Hindlimb muscle (tissue), 1 donor: ENCODE measurements at places on chromosomes 7 and 10.

- DNase-seq, result no peak
Measured at GRCh38 chr10:45053569-45054100, 52.9 kb downstream of the ZNF22 start.

DNA sequence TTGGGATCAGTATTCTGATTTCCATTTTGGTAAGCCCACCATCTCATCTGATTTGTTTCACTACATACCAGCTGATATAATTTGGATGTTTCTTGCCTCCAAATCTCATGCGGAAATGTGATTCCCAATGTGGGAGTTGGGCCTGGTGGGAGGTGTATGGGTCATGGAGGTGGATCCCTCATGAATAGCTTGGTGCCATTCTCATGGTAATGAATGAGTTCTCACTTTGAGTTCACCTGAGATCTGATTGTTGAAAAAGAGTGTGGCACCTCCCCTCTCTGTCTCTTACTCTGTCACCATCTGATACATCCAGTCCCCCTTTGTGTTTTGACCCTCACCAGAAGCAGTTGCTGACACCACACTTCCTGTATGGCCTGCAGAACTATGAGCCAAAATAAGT, 347.3 kb downstream of the ARL4A start:
- DNase-seq, result no peak

GRCh38 chr7:16644636-16645592, 640 bp downstream of the ANKMY2 start:
- peak; percentile 47 for DNase-seq

GRCh38 chr7:117858712-117859111, 14.5 kb downstream of the CTTNBP2 start:
- DNase-seq, result no peak

- DNase-seq, result no peak
Measured at GRCh38 chr10:14889318-14889717, 10.7 kb downstream of the SUV39H2 start.

DNA sequence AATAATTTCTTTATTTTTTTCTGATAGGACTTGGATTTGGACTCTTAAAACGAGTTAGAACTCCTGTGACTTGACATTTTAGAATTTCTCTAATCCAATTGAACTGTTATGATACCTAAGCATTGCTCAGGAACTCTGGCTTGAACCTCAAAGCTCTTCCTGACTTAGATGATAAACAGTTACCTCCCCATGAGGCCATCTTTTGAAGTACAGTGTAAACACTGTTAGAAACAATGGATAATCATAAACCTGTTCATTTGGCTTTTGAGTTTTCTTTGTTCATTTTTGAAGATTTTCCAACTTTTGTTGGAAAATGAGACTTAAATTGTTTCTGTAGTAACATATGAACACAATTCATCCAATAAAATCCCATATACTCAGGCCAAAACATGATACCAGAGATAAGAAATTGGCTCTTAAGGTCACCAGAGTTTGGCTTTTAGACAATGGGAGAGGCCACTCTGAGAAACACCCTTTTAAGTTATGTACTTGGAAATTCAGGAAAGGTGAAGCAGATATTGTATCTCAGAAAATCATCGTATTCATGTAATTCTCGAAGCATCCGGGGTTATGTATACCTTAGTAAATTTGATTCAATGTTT, 59.6 kb downstream of the RUNDC3B start:
- DNase-seq, result no peak

DNA sequence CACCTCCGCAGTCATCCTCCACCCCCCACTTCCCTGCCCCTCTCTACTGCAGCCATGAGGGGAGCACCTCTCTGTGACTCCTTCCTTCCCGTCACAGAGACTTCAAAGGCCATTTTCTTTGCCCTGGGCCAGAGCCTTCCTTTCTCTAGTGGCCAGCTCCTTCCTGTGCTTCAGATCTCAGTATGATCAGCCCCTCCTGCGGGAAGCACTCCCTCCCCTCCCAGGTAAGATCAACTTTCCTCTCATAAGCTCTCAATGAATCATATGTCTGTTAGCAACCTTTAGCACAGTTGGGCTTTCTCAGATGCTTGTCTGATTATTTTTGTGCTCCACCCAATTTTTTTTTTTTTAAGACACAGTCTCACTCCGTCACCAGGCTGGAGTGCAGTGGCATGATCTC, 241.0 kb upstream of the PRSS1 start:
- DNase-seq, result no peak

GRCh38 chr7:139103057-139103815, 6.3 kb downstream of the ZC3HAV1 start:
- DNase-seq, result no peak

DNA sequence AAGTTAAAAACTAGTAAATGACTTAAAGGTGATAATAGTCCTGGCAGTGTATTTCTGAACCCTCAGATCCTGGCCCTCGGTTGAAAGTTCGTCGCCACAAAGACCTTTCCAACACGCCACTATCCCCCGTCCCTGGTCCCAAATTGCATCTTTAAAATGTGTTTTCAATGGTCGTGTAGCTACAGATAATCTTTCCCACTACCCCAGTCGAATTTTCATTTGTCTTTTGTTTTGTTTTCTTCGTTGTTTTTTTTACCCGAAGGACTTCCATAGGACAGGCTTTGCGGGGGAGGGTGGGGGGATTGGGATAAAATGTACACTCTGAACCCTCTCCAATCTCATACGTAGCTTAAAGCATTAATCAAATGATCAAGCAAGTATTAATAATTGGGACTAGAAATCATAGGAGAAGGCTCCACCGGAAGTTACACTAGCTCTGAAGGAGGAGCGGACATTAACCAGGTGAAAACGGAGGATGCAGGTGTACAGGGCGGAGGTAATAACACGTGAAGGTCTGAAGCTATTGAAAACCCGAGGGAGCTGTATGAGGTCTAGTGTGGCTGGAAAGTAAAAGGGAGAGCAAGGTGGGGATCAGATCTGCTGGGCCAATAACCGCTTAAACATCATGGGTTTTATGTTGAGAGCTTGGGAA, 32.8 kb upstream of the PHF14 start:
- DNase-seq, result no peak

DNA sequence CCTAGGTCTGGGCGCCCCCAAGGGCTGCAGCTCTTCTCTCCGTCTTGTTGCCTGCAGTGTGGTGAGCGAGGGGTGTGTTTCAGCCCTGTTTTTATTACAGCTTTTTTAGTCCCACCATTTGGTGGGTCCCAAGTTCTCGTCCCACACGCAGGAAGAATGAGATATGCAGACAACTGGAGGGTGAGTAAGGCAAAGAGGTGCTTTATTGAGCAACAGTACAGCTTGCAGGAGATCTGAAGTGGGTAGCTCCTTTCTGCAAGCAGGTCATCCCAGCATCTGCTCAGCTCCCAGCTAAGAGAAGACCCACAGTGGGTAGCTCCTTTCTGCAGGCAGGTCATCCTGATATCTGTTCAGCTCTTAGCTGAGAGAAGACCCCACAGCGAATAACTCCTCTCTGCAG, 28.2 kb downstream of the C10orf67 start:
- DNase-seq, result no peak

DNA sequence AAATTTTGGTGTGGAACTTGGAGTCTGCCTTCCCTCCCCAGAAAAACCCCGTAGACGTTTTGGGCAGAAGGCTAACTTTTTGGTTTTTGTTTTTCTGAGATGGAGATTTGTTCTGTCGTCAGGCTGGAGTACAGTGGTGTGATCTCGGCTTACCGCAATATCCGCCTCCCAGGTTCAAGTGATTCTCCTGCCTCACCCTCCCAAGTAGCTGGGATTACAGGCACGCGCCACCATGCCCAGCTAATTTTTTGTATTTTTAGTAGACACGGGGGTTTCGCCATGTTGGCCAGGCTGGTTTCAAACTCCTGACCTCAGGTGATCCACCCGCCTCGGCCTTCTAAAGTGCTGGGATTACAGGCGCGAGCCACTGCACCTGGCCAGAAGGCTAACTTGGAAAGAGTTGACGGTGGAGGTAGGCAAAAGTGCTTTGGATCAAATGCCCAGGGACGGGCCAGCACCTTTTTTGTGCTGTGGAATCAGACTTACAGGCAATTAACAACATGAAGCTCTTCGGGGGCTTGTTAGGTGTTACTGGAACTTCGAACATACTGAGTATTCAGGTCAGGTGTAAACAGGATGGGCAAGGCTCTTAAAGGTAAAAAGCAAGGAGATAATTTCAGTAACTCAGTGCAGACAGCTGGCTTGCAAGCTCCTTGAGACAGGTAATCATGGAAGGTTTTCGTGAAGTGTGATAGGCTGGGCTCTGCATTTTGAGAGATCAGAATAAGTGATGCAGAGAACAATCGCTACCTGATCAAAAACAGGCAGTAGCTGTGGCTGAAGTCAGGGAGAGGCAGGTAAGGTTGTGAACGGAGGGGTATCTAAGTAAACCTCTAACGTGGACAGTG, 1.8 kb downstream of the PPP1R35 start:
- no peak for DNase-seq

DNA sequence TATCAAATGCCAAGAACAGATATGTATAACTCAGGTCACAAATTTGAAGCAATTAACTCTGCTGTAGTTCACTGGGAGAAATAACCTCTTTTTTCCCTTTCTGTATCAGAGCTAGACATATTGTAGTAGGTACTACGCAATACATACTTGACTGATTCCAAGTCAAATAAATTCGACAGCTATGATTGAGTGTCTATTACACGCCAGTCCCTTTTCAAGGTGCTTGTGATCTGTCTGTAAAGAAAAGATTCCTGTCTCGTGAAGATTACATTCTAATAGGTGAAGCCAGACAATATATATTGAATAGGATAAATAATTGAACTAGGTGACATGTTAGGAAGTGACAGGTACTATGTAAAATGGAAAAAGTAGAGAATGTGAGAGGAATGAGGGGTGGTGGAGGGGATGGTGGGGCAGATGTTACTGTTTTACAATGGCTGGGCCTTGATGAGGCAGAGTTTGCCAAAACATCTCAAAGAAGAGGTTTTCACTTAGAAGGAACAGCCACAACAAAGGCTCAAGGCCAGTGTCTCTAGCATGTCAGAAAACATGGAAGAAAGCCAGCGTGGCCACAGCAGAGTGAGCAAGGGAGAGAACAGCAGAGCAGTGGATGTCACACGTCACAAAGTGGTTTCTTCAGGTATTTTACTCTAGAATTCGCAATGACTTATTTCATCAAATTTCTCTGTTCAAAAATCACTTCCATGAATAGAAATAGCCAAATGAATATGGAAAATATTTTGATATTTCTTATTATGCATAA, 282.6 kb upstream of the CACNA2D1 start:
- no peak for DNase-seq

- DNase-seq, result no peak
Measured at GRCh38 chr7:42381161-42381560, 144.2 kb upstream of the GLI3 start.

DNA sequence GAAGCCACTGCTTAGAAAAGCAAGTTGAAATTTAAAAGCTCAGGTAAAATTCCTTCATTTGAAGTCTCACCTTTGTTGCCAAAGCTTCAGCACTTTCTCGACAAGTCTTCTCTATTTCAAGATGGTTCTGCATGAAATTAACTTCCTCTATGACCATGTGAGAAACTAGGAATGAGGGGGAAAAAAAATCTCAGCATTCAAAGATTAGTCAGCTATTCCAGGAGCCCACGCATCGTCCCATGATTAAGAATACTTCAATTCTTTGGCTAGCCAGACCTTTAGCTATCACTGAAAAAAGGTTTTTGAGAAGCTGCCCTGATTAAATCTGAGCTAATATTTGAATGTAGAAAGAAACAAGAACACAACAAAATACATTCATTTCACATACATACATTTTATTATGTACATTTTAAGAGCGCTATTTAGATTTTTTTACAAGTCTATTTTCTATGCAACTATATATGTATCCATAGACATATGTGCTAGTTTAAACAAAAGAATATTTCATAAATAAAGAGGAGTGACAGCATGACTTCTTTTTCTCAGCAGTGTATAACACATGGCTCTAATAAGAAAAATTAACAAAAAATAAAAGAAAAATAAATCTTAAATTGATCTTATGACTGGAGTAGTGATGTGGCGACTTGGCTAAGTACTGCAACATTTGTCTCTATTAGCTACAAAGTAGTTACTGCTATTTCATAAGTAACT, 44.8 kb downstream of the SHTN1 start:
- DNase-seq, result no peak

GRCh38 chr7:155858521-155859061, 46.3 kb upstream of the SHH start:
- DNase-seq, result no peak

DNA sequence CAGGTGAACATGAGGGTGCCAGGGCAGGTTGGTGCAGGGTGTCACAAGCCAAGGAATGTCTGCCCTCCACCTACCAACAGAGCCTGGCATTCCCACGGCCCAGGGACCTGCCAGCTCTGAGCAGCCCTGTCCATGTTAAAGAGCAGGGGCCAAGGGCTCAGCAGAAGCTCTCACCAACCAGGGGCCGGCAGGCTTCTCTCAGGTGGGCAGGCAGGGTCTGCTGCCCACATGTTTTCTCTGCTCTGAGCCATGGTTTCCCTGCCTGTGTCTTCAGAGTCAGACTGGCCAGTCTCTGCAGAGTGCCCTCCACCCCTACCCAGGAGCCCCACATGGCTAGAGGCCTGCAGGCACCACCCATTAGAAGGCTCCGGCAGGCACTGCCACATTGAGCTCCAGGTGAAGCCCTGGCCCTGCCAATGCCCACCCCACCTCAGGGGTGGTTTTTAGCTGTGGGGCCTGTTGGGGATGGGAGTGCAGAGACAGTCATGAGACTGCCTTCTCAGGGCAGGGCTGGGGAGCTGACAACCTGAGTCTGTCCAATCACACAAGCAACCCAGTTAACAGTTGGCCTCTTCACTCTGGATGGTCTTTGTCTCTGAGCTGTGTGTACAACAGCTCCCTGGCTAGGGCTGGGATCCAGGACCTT, 135.9 kb downstream of the ARHGAP22 start:
- no peak for DNase-seq

GRCh38 chr10:36771725-36772124, 353.7 kb upstream of the ANKRD30A start:
- DNase-seq, result no peak
